ENCODE measurements at places on chromosomes 6 and 20. TPM values are rescaled to one million over a fixed set of nuclear protein-coding genes. Genes with fewer than 3 reads are reported as not detected.

The PPIL6 gene
- total RNA-seq: 0.38 TPM

The RTF2 gene
- 76.7 TPM for total RNA-seq

The SPATA25 gene
- total RNA-seq: 0.58 TPM

The NMBR gene
- total RNA-seq: not detected

DNA sequence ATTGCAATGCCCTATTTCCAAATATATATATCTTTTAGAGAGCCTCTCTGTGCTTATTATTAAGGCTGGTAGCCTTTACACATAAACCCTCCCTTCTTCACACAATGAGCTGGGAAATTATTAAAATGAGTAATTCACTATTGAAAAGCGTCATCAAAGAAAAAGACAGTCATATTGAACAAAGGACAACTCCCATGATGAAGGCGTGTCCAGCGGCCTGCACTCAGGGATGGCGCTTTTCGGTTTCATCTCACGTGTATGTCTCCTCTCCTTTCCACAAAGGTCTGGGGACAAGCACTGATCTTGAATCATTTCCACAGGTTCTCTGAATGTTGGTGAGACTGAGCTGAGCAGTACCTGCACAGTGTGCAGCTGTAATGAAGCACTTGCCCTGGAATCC lies 3.5 kb downstream of the SERPINB9 start:
- peak overlapping the region; percentile 98 for H3K4me3 ChIP-seq
- H3K27me3 ChIP-seq: no peaks in the 10 kb centered on the region
- H3K27ac ChIP-seq: peak overlapping the region; percentile 80
- peaks cover 49% of the 10 kb centered on the region for H3K4me1 ChIP-seq
- peak; percentile 73 for DNase-seq
- peaks cover 70% of the 10 kb centered on the region for H3K36me3 ChIP-seq

DNA sequence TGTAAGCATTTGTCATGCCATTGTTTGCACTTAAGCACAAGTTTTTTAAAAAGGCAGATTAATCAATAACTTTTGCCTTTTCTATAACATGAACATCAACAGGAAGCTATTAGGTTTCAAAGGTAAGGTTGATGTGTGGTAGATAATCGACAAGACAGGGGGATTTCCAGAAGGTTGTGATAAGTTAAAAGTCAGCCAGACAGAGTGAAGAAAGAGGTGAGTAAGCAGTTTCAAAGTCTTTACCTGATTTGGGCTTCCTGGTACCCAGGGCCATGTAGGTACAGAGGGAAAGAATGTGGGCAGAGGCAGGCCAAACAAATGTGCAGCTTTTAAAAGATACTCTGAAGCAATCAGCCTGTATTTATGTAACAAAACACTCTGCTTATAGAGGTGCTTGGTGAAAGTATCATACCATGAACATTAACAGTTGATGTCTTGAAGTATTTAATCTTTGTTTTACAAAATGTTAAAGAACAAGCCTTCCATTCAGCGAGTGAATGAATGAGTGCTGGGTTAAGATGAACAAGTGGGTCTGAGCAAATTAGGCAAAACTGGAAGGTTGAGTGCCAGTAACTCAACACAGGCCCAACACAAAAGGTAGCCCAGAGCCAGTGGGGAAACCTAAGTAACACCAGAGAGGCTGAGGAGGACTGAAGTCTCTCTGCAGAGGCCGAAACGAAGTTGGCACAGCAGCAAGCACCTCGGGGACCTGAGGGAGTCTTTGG lies 60.2 kb downstream of the LRRC1 start:
- no peaks in the 10 kb centered on the region for H3K36me3 ChIP-seq
- H3K27ac ChIP-seq: no peak overlapping the region
- no peak overlapping the region for H3K4me3 ChIP-seq

- no peaks in the 10 kb centered on the region for H3K4me1 ChIP-seq
- no peak overlapping the region for H3K4me3 ChIP-seq
- DNase-seq: peak; percentile 4
- no peaks in the 10 kb centered on the region for H3K27me3 ChIP-seq
Observed at GRCh38 chr6:55276745-55277530, 50.3 kb upstream of the GFRAL start.

DNA sequence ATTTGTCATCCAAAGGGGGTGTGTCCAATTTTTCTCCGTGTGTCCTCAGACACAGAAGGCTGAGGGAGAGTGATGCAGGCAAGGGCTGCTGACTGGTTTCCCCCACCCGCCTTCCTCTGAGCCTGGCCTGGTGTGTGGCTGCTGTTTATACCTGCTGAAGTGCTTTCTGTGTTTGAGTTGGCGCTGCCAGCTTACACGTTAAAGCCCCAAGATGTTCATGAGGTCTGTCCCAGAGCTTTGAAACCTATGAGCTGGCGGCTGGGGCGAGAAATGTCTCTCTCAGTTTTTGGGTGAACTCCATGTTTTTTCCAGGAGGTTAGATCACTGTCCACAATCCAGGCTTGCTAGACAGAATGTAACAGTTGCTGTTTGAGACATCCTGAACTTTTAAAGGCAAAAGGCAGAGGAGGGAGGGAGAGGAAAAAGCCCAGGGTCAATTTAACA lies 69.0 kb upstream of the CCN2 start:
- H3K36me3 ChIP-seq: no peaks in the 10 kb centered on the region
- H3K27me3 ChIP-seq: peaks cover 3% of the 10 kb centered on the region
- no peak for DNase-seq
- H3K4me3 ChIP-seq: no peak overlapping the region
- H3K27ac ChIP-seq: no peak overlapping the region
- H3K4me1 ChIP-seq: no peaks in the 10 kb centered on the region

DNA sequence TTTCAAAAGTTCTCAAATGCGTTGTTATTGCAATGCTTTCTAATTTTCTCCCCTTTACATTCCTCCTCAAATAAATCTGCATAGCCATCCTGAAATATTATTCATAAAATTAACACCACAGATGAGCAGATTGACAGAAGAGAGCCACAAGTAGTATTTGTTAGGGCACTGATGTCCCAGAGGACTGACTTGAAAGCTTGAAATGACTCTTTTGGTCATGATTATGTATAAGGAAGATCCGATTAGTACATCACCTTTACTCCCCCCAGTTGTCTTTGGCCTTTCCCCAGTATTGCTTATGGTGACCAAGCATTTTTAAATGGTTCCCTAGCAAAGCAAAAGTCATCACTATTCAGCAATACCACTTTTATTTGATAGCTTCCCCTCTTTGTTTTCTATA lies 187.6 kb downstream of the ADAT2 start:
- DNase-seq: no peak
- H3K4me1 ChIP-seq: no peaks in the 10 kb centered on the region
- H3K27me3 ChIP-seq: no peaks in the 10 kb centered on the region
- no peak overlapping the region for H3K4me3 ChIP-seq

DNA sequence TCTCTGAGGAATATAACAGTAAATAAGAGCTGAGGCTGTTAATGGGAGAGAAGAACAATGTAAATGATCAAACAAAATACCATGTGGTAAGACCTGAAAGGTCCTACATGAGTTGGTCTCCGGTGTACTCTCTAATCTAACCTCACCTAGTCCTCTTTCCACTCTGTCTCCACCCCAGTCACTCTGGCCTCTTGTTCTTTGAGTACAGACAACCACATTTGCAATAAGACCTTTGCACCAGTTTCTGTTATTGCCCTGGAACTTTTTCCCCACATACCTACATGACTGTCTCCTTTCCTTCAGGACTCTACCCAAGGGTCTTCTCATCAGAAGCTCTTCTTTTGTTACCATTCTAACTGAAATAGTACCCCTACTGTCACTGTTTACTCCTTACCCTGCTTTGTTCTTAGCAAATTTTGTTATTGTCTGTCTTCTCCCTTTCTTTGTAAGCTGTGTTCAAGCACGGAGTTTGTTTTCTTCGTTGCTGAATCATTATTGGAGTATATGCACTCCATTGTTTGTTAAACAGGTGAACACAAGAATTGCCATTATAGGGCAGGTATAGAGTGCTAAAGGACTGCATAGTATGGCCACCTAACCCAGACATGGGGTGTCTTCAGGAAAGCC lies 37.3 kb downstream of the MAPK14 start:
- H3K4me3 ChIP-seq: no peak overlapping the region
- H3K36me3 ChIP-seq: peaks cover 23% of the 10 kb centered on the region
- peaks cover 44% of the 10 kb centered on the region for H3K4me1 ChIP-seq
- no peak overlapping the region for H3K27ac ChIP-seq

DNA sequence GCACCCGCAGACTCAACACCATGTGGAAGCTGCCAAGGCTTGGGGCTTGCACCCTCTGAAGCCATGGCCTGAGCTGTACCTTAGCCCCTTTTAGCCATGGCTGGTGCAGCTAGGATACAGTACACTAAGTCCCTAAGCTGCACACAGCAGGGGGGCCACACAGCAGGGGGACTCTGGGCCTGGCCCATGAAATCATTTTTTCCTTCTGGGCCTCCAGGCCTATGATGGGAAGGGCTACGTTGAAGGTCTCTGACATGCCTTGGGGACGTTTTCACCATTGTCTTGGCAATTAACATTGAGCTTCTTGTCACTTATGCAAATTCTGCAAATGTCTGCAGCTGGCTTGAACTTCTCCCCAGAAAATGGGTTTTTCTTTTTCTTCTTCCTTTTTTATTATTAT lies 103.3 kb downstream of the SLC16A10 start:
- H3K27ac ChIP-seq: no peak overlapping the region
- H3K4me3 ChIP-seq: no peak overlapping the region
- no peaks in the 10 kb centered on the region for H3K4me1 ChIP-seq

All from activated CD8-positive, alpha-beta T cell treated with anti-CD3 and anti-CD28 coated beads for 36 hours (primary cell).